WTC11 (cell line): ENCODE measurements at places on chromosomes 3 and 15.

- no peak for DNase-seq
Measured at GRCh38 chr15:32943711-32944110, 225.9 kb downstream of the GREM1 start.

DNA sequence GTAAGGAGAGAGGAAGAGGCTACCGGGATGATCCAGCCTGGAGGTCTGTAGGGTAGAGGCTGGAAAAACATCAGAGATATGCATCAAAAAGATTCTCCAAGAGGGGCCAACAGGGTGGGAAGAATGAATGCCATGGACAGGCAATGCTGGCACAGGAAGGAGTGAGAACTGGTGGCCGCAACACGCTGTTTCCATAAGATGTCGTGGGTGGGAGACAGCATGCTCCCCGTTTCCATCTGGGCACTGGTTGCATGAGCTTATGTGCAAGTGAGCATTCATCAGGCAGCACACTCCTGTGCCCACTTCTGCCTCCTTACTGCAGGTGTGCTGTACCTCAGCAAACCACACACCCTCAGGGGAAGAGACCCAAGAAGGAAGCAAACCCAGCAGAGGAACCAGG is 59.4 kb downstream of the GABRB3 start:
- no peak for DNase-seq

DNA sequence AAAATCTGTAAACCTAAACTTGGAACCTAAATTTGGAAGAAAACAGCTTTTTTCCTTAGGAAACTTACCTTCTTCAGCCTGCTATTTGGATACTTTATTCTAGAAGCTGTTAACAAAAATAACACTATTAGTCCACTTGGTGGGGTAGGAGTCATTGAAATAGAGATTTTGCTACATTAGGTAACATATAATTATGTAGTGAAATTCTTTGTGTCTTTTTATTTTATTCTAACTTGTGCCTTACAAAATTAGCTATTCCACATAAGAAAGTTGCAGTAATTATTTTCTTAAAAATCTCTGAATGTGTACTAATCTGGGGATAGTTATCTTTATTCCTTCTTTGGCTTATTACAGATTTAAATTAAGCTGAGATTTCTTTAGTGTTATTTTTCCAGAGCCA is 360.4 kb upstream of the ROBO2 start:
- no peak for DNase-seq

- DNase-seq, result no peak
Measured at GRCh38 chr15:63013052-63013808, 29.3 kb upstream of the TPM1 start.

- DNase-seq, result peak; percentile 26
Measured at GRCh38 chr3:32934150-32934742, 17.2 kb upstream of the CCR4 start.

GRCh38 chr15:40344631-40345120 is 3.9 kb upstream of the CCDC9B start:
- DNase-seq, result peak; percentile 78

DNA sequence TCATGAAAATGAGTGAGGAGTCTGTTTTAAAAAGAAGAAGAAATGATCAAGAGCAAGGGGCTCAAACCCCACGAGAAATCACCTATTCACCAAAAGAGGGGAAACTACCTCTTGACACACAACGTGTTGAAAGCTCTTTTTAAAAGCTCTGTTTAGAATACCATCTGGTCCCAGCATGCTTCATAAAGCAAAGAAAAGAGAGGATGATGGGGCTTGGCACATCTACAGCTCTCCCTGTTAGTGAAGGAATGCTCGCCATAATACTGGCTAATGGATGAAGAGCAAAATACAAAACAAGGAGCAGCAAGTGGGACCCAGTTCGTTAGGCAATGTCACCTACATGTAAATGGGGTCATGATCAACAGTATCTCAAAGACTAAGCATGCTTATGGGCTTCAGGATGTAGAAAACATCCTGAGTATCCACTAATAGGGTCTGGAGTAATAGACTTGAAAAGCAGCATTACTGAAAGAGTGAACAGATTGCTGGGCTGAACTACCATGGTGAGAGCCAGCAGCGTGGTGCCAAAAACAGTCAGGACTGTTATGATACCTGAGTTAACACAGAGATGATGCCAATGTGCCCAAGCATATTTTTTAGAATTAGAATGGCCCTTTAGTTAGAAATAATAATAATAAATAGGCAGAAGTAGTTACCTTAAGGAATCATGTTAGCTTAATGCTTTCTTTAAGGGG is 159.7 kb upstream of the POU1F1 start:
- DNase-seq, result no peak
